ENCODE measurements at places on chromosomes 1 and 21.

DNA sequence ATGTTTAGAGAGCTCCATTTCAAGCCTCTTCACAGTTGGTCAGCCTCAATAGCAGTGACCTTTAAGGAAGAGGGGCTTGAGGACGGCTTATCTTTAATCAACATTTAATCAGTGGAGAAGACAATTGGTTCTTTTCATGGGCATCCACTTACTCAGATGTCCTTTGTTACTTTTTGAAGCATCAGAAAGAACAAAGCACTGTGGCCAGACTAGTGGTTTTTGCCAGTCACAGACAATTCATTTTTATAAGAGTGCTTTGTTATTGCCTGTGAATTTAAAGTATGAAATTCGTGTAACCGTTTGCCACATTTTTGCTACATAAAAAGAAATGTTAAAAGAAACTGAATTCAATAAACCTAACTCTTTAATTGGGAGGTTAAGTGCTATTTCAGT, 222.8 kb downstream of the TPR start:
- DNase-seq, result no peak

DNA sequence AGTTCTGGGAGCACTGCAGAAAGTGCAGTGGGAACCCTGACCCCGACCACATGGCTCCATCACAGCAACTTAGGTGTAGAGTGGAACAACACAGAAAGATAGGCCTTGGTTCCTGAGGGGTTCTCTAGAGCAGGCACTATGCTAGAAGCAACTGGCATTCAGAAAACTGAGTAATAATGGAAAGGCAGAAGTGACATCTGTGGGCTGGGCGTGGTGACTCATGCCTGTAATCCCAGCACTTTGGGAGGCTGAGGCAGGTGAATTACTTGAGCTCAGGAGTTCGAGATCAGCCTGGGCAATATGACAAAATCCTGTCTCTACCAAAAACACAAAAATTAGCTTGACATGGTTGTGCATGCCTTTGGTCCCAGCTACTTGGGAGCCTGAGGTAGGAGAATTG, 5.3 kb downstream of the MRPS15 start:
- DNase-seq, result peak; percentile 77

DNA sequence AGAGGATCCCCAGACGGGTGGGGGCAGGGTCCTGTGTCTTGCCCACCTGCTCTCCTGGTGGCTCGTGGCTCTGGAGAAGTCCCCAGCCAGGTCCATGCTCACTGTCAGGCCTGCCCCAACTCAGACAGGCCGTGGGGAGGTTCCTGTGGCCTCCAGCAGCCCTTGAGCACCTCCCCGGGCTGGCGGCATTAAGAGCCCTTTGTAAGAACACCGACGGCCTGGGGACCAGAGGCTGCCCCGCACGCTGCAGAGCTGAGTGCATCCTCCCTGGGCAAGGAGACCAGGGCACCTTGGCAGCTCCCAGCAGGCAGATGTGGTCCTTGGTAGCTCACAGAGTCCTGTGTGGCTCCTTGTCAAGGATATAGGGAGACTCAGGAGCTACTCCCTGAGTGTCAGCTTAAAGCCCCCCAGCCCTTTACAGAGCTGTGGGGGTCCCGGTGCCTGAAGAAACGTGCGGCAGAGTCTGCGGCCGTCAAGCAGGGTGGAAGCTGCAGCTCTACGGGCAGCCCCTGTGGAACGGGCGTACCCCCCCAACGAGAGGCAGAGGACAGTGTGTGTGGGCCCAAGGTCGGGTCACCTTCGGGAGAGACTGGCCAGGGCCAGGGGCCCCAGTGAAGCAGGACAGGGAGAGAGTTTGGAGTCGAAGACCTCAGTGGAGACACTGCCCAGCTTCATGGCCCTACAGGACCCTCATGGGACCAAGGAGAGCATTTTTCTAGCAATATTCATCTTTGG, 118.6 kb downstream of the PRDM16 start:
- no peak for DNase-seq

DNA sequence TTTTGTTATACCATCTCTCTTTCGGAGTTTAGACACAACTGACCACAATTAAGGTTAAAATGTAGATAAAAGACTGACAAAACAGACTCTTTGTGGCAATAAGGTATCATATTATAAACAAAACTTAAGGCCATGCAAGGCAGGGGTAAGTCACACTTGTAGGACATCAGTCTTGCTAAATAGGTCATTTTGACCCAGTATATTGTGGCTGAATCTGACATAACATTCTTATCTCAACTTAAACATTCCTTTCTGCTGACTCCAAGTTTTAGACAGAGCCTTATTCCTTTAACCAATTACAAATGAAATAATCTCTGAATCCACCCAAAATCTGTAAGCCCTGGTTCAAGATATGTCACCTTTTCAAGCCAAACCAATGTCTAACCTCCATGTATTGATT, 733.4 kb upstream of the B3GALT2 start:
- no peak for DNase-seq

- no peak for DNase-seq
These were observed 162.3 kb downstream of the FMN2 start for GRCh38 chr1:240254006-240254405.
